Omental fat pad (tissue), 4 donors: ENCODE measurements at places on chromosomes 3 and 15.

DNA sequence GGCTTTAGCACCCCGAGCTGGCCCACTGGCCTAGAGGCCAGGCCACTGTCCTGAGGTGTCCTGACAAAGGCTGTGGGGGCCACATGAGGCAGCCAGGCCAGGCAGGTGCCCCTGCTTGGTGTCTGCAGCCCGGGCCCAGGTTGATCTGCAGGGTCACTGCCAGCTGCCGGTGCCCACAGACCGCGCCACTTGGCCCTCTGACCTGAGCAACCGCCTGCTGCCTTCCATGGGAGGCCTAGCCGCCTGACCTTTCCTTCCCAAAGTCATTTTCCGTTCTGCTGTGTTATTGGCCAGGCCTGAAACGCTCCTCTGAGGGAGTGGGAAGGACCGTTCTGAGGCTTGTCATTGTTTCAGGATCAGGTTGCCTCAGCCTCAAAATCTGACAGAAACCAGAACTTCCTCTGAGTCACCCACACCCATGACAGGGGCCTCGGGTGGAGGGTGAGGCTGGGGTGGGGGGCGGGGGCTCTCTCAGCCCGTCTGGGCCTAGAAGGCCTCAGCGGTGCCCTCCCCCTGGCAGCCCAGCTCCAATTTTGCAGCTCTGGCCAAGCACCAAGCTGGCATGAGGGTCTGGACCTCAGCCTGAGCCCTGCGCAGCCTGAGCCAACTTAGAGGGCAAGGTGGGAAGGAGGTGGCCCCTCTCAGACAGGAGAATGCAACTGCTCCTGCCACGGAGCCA, 140.7 kb upstream of the MEF2A start:
- DNase-seq, result peak; percentile 21

DNA sequence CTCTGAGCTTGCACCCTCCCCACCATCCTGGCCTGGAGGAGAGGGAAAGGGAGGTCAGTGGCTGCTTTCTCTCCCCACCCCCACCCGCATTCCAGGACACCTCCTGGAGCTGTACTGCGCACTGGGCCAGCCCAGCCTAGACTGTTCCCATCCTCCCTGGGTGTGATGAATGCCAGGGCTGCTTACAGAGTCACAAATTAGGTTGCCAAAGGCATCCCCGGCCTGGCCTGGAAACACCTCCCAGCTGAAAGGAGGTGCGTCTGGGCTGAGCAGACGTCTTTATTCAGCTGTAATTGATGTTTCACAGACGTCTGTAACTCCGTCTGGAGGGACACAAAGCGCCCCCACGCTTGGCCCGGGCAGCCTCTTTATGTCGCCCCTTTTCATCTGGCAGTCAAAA, 47.6 kb downstream of the RHCG start:
- no peak for DNase-seq

GRCh38 chr3:53820084-53820483, 26.1 kb downstream of the CHDH start:
- DNase-seq, result no peak

- peak; percentile 54 for DNase-seq
These were observed 39.7 kb downstream of the SPATA12 start for GRCh38 chr3:57100046-57100695.

- DNase-seq, result no peak
These were observed 417.4 kb upstream of the MDFIC2 start for GRCh38 chr3:70729845-70730244.

DNA sequence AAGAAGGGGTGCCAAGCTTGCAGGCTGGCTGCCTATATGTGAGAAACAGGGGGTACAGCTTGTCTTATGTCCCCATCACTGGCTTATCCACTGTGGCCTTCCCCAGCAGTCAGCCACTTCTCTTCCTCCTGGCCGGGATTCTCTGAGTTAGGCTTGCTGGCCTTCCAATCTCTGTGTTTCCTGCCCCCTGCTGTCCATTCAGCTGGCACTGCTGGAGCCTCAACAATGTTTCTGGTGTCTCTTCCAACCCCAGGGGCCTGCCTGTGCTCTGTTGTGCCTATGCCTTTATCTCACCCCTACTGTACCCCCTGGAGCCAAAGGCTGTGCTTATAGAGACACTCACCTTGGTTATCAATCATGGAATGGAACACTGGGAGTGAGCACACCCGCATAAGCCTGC, 36.5 kb downstream of the ANAPC13 start:
- no peak for DNase-seq

GRCh38 chr3:143348486-143349327, 229.1 kb downstream of the CHST2 start:
- no peak for DNase-seq

GRCh38 chr15:78105476-78106241, 13.3 kb downstream of the SH2D7 start:
- no peak for DNase-seq

- DNase-seq, result no peak
These were observed 11.5 kb upstream of the PDIA5 start for GRCh38 chr3:123055352-123055751.

GRCh38 chr15:81596159-81596865, 222.3 kb upstream of the TMC3 start:
- no peak for DNase-seq

- DNase-seq, result no peak
These were observed 49.5 kb upstream of the SLC9A9 start for GRCh38 chr3:143897576-143898295.
